ENCODE measurements at places on chromosomes 12 and 14.

DNA sequence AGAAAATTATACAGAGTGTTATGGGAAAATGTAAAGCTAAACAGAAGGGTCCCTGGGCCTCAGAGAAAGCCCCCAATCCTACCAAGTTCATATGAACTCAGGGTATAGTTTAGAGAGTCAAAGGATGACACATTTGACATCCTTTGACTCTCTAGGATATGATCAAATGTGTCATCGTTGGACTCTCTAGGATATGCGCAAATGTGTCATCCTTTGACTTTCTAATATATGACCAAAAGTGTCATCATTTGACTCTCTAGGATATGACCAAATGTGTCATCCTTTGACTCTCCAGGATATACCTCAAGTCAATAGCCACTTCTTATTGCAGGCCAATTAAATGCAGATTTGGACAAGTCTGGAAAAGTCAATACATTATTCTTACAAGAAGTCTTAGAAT is 204.8 kb upstream of the IGF1 start:
- DNase-seq, result no peak

DNA sequence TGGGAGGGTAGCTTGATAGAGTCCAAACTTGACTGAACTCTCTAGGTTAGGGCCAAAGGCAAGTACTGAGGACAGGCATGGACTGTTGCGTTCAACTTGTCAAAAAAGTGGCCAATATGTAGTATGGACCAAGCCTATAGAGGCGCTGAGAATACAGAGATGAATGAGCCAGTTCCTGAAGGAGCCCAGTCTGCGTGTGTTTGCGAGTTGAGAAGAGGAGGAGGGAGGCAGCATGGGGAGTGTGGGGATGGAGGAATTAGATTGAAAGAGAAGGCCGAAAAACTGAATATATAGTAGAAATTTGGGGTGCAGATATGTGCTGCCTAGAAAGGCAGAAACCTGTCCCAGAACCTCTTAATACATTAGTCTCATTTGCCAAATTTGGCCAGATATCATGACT is 412.4 kb downstream of the PCNX1 start:
- peak; percentile 1 for DNase-seq

- DNase-seq, result no peak
These were observed 248.7 kb upstream of the PELI2 start for GRCh38 chr14:55869397-55870049.

- no peak for DNase-seq
These were observed 192.3 kb downstream of the EGLN3 start for GRCh38 chr14:33758547-33758946.
